ENCODE measurements at places on chromosomes 12 and 14.

- DNase-seq = no peak
Observed at GRCh38 chr12:120115066-120115465, 1.5 kb downstream of the RAB35 start.

- no peak for DNase-seq
Observed at GRCh38 chr12:26205298-26205697, 9.9 kb downstream of the SSPN start.

GRCh38 chr14:23344481-23344880 lies 8.2 kb downstream of the SLC22A17 start:
- DNase-seq = no peak

DNA sequence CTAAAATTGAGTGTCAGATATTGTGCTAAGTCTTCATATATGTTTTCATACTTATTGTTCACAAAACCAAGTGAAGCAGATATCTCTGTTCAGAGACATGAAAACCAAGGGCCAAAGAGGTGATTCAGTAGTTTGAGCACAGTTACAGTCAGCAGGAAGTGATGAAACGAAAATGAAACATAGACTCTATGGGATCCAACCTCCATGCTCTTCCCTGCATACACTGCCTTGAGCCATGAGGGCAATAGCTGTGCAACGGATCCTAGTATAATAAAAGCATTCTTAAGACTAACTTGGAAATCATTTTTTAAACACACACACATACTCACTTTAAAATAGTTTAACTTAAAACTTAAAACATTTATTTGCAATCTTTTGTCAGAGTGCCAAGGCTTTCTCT lies 27.9 kb downstream of the ESR2 start:
- DNase-seq = no peak

GRCh38 chr12:56878010-56878339 lies 56.2 kb downstream of the SDR9C7 start:
- no peak for DNase-seq

DNA sequence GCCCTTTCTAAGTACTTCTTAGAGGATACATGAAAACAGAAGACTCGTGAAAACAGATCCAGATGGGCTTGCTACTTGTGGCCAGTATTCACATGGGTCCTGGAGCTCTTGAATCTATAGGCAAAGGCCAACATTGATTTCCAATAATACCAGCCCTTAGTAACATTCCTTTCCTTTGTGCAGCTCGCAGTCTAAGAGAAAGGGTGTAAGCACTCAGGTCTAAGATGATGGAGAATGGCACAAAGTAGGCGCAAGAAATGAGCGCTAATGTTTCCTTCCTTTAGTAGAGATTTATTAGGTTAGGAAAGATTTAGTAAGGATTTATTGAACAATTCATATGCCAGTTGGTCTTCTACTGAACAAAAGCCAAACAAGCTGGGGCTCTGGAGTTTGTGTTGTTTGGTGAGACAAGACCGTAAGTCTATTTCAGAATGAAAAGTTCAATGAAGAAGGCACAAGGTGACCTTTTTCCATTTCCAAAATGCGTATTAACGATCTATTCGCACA lies 525 bp downstream of the RNU6-8 start:
- DNase-seq = no peak

- no peak for DNase-seq
Observed at GRCh38 chr14:80634106-80634758, 307.3 kb downstream of the CEP128 start.

DNA sequence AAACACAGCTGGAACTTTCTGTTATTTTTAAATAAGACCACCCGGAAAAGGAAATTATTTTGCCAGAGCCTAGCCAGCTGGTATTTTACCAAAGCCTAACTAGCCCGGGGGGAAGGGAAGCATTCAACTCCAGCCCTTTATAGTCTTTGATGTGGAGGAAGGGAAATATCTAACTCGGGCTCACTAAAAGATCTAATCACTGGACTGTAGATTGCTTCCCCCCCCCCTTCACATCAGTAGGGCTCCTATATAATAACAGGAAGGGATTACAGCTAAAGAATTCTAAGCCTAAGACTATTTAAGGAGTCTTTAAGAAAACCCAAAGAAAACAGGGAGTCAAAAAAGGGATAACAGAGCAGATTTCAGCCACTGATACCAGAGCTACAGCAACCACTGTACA lies 431.1 kb downstream of the KCNH5 start:
- no peak for DNase-seq

DNA sequence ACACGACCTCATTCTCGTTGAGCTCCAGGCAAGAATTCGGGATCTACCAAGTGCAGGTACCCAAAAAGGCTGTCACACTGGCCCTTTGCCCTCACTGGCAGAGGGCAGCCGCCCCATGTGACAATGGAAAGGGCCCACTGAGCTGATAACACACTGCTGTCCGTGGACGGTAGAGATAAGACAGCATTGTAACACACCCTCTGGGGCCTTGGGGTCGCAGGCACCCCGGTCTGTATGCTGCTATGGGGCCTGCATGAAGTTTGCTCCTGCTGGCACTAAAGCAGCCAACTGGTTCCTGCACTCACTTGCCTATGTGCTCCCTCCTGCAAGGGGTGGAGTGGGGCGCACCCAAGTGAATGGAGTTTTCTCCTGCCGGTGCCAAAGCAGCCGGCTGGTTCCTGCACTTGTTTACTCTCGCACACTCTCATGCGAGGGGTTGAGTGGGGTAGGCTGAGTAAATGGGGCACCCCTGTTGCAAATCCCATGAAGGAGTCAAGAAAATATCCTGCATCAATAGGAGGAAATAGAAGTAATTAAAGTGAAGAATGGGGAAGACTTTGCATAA lies 477.9 kb downstream of the ATP23 start:
- no peak for DNase-seq

DNA sequence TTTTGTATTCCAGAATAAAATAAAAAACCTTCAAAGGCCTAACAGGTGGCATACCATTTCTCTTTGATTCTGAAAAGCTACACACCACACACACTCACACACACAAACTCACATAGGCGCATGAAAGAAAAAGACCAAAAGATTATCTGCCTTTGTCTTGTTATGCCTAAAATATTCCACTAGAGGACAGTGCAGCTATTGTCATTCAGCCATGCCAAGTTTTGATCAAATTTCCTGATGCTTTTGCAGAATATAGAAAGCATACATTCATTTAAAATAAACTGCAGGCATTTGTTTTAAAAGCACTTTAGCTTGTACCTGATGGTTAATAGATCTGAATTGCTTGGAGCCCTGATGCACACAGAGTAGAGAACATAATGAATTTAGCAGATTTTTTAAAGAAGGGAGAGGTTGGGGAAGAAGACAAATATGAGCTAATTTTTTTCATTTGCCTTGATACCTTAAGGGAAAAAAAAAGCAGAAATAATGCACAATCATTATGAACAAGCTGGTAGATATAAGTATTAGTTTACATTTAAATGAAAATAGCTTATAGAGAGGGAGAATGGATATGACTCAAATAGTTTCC lies 1766.9 kb upstream of the SEL1L start:
- no peak for DNase-seq

- DNase-seq = no peak
Observed at GRCh38 chr12:19764408-19764807, 325.1 kb downstream of the AEBP2 start.

DNA sequence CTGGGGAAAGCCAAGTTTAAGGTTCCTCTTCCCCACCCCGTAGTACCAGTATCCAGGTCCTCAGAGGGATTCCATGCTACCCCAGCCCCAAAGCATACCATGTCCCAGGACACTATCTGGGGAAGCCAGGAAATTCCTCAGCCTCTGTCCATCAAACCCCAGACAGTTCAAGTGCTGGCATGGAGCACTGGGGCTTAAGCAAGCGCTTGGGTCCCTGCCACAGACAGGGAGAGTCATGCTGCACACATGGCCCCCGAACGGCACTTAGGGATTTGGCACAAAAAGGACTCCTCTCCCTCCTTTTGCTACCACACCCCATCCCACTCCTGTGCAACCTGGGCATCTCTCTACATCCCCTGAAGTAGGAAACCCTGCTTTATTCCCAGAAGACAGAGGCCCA lies 21.8 kb downstream of the ADCY6 start:
- no peak for DNase-seq

GRCh38 chr12:22172501-22172900 lies 126.5 kb downstream of the CMAS start:
- no peak for DNase-seq

- no peak for DNase-seq
Observed at GRCh38 chr14:52080808-52081755, 12.2 kb upstream of the NID2 start.
